ENCODE measurements at places on chromosomes 3 and 15.

DNA sequence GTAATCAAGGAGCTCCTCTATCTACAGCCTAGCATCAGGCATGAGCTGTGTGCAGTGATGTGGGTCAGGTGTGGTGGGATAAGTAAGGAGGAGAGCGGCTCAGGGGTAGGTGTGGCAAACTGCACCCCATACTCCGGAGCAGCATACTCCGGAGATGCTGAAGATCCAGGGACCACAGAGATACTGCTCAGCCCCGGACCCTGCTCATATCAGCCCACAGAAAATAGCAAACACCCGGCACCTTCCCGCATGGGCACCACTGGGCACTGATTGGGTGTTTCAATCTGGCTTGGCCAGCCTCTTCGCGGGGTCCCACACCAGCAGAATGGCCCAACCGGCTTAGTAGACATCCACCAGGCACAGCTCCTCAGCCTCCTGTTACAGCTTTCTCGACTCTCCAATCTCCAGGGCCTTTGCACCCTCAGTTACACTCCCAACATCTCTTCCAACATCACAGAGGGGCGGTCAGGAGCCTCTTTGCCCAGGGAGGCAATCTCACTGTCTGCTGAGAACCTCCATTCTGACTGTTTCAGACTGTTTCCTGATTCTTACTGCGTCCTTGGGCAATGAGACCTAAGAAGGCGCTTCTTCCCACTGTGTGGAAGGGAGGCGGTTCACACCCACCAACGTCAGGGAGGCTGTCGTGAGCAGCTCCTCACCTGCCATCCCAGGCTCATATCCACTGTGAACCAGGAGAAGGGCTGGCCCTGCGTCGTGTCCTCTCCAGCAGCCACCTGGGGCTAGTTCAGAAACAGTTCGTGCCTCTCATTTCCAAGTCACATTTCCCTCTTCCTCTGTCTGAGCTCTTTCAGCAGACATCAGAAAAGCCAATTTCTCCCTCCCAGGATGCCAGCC is 59.8 kb downstream of the CAPN7 start:
- no peak for DNase-seq

GRCh38 chr15:92466834-92467233 is 73.2 kb downstream of the ST8SIA2 start:
- DNase-seq, result no peak

GRCh38 chr3:181712553-181713279 is 991 bp downstream of the SOX2 start:
- no peak for DNase-seq

DNA sequence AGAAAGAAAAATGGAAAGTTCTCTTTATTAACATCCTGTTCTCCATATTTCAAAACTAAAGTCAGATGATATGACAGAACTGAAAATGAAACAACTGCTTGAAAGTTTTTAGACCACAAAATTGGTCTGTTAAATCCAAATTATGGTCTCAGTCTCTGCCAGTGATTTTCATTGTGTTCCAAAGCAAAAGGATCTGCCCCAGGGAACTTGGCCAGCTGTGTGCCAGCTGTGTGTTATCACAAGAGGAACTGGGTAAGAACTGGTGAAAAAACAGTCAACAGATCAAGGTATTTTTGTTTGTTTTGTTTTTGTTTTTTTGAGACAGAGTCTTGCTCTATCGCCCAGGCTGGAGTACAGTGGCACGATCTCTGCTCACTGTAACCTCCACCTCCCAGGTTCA is 323.3 kb downstream of the CTNNB1 start:
- DNase-seq, result no peak

GRCh38 chr3:23258110-23258509 is 55.0 kb downstream of the UBE2E2 start:
- no peak for DNase-seq

DNA sequence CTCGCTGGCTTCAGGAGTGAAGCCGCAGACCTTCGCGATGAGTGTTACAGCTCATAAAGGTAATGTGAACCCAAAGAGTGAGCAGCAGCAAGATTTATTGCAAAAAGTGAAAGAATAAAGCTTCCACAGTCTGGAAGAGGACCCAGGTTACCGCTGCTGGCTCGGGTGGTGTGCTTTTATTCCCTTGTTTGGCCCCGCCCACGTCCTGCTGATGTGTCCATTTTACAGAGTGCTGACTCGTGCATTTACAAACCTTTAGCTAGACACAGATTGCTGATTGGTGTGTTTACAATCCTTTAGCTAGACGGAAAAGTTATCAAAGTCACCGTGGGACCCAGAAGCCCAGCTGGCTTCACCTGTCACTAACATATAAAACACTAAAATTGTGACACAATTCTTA is 1464.5 kb downstream of the ZPLD1 start:
- no peak for DNase-seq

DNA sequence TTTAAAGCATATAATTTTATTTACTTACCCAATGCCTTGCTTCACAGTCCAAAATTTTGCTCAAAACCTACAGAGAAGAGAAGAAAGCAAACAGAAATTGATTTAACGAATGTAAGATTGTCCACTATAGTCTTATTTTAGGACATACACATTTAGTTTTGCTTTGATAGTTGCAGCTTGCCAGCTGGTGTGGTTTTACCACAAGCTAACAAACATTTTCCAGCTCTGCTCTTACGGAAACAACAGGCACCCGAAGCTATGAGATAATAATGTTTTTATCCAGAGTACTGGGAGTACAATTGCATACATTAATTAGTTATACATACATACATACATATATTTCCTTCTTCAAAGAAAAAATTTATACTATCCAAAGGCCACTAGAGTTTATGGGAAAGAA is 10.4 kb downstream of the BCL6 start:
- no peak for DNase-seq

DNA sequence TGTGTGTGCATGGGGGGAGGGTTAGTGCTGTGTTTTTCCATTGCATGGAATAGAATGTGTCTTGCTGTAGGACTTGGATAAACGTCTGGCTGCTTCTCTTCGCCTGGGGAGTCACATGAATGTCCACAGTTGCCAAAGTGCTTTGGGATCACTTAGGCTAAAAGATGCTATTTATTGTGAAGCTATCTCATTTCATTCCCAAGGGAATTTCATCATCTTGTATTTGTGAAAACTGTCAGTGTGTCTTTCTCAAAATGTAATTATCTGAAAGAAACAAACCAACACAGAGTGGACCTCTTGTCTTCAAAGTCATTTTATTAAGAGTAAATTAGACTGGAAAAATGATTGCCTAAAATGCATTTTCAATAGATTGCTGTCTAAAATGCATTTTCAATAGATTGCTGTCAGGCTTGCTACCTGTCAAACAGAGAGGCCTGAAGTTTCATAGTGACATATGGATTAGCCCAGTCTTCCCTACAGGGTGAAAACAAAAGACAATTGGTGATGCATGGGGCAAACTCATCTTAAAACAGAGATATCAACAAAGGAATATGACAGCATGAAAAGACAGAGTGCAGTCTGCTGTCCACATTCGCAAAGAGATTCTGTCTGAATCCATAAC is 117.1 kb upstream of the GOLIM4 start:
- DNase-seq, result no peak

DNA sequence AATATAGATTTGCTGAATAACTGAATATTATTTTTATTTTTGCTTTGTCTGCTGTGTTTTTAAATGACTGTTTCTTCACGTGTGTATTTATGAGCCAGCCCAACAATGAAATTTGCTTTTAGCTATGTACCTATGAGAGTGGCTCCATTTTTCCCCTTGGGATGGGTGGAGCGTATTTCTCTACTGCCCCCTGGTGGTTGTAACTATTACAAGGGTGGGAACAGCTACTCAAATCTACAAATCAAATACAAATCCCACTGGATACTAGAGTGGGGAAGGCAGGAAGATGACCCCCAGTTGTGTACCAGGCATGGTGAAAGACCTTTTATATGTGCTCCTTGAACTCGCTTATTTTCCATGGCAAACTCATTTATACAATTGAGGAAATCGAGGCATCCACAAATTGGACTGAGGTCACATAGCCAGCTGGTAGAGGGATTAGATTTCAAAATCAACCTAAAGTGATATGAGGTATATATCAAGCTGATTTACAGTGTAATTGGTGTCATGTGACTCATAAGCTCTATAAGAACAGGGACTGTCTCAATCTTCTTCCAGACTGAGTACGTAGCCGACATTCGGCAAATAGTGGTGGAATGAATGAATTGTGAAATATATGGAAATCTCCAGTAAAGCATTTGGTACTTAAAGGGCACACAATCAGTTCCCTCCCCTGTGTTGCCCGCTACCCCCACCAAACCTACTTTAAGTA is 69.5 kb upstream of the VEPH1 start:
- peak; percentile 52 for DNase-seq

- no peak for DNase-seq
These were observed 95.8 kb upstream of the ABHD17C start for GRCh38 chr15:80599359-80599758.

DNA sequence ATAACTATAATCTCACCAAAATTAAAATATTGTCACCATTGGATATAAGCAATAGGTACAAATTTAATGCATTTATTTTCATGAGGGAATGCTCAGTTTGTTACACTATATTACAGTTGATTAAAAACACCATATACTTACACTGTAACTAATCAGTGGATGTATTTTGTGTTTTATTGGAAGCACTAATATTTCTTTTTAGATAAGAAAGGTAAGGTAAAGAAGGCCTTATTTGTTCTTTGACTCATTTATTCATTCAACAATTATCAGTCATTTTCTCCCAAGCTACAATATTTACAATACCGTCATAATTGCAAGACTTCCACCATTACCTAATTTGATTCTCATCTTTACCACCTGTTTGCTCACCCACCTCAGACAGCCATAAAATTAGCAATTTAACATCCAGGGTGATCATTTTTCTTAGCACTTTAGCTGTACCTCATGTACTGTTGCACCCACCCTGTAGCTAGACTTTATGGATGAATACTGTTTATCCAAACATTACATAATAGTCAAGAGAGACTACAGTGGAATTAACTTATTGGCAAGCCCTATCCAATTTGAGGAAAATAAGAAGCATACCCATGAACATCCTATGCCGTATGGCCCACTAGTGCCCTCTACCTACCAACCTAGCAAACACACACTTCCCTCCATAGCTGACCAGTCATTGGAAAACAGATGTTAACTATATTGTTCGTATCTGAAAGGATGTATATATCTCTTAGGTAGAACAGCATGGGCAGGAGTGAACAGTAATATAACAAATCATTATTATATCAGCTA is 229.6 kb downstream of the BBX start:
- no peak for DNase-seq

DNA sequence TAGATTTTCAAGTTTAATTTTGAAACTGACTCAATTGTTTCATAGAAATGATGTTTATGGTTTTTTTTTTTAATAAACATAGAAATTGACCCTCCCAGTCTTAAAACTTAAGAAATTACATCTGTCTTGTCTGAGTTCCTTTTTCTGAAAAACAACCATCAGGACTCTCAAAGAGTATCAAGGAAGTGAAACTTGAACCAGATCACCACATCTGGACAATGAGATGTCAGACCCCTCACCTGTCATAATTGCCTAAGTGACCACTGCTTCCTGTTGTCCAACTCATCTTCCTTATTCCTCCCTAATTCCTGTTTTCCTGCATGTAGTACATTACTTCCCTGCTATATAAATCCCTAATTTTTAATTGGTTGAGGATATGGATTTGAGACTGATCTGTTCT is 441.5 kb upstream of the ARHGEF26 start:
- DNase-seq, result no peak

DNA sequence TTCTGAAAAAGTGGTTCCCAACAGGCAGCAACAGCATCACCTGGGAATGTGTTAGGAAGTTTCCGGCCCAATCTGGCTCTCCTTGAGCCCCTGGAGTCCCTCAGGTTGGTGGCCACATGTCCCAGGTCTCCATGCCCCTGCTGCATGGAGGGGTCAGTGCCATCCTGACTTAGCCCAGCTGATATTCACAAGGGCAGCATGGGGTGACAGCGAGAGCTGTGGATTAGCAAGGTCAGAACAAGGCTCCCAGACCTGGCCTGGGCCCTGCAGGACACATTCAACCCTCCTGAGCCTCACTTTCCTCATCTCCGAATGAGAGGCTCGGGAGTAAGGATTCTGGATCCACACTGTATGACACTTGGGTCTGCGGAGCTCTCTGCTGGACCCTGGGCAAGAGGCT is 243.8 kb upstream of the TLE3 start:
- peak; percentile 1 for DNase-seq

DNA sequence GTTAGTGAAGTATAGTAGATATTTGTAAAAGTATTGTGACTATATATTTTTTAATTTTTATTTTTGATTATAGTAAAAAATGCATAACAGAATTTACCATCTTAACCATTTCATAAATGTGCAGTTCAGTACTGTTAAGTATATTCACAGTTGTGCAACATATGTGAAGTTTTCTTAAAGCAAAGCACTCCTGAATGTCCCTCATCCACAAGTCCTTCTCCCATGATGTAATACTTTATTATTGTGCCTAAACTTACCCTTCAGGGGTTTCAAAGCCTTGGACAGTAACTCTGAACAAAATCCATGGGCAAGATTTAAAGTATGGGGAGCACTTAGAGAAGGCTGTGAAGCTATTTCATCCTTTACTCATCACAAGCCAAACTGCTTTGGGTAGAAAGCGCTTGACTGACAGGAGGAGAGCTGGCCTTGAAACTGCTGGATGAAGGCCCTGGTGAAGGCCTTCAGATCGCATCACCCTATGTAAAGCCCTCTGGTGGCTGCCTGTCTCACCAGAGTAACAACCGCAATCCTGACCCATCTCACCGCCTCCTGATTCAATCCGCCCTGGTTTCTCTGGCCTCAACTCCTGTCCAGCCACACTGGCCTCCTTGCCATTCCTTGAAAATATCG is 28.0 kb downstream of the LSM3 start:
- no peak for DNase-seq

- DNase-seq, result no peak
These were observed 900.1 kb downstream of the ROBO1 start for GRCh38 chr3:78867409-78868372.

GRCh38 chr3:23761440-23761896 is 44.3 kb upstream of the UBE2E1 start:
- peak; percentile 63 for DNase-seq

DNA sequence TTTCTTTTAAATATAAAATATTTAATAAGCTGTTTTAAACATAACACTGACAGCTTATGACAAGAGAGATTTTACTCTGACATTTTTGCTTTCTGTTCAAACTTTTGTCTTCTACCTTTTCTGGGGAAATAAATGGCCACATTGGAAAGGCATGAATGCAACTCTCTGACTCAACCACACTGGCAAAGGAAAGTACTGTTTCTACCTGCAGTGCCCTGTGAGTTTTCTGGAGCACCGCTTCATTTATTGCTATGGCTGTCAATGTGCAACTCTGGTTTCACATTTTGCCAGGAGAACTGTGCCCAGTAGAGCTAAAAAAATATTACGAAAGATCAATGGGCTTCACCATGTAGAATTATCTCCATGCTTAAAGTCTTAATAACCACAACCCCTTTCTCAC is 15.1 kb downstream of the PDZRN3 start:
- no peak for DNase-seq

DNA sequence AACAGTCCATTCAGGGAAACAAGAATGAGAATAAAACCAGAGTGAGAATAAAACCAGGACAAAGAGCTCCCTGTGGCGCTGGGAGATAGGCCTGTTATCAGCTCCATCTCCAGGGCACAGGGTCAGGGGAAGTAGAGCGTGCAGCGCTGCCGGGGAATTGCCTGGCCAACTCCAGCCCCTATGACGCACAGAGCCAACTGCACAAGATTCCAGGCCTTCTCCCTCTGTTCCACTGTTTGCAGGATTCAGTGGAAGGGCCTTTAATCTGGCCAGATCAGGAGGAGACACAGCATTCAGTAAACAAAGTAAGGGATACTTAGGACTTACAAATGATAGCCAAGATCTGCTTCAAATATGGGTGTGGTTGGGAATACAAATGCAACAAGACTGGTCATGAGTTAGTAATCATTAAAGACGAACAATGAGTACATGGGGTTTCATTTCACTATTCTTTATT is 49.4 kb downstream of the ITGB5 start:
- no peak for DNase-seq

- no peak for DNase-seq
These were observed 299.3 kb downstream of the SHQ1 start for GRCh38 chr3:72548981-72549380.

All from D341Med (cell line).